ENCODE measurements at places on chromosomes 4 and X. TPM values are rescaled to one million over a fixed set of nuclear protein-coding genes. Genes with fewer than 3 reads are reported as not detected.

DNA sequence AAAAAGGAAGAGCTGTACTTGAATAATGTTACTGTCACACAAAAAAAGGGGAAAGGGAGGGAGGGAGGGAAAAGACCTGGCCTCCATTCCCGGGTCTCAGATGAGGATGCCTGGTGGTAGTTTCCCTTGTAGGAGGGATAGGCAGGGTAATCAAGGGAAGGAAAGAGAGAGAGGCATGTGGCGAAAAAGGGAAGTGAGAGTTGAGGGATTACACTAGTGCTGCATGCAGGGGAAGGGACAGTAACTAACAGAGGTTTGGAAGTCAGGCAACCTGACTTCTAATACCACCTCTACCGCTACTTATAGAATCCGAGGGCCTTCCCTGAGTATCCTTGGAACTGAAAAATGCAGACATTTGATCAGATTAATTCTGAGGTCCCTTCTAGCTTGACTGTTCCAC is 821.7 kb upstream of the FTHL17 start:
- DNase-seq, result no peak

Gene ETDB
- not detected for total RNA-seq

Gene RHOXF2
- total RNA-seq, result not detected

Gene MAGEE2
- not detected for total RNA-seq

GRCh38 chr4:173371292-173372192 is 788 bp downstream of the SAP30 start:
- DNase-seq, result no peak

DNA sequence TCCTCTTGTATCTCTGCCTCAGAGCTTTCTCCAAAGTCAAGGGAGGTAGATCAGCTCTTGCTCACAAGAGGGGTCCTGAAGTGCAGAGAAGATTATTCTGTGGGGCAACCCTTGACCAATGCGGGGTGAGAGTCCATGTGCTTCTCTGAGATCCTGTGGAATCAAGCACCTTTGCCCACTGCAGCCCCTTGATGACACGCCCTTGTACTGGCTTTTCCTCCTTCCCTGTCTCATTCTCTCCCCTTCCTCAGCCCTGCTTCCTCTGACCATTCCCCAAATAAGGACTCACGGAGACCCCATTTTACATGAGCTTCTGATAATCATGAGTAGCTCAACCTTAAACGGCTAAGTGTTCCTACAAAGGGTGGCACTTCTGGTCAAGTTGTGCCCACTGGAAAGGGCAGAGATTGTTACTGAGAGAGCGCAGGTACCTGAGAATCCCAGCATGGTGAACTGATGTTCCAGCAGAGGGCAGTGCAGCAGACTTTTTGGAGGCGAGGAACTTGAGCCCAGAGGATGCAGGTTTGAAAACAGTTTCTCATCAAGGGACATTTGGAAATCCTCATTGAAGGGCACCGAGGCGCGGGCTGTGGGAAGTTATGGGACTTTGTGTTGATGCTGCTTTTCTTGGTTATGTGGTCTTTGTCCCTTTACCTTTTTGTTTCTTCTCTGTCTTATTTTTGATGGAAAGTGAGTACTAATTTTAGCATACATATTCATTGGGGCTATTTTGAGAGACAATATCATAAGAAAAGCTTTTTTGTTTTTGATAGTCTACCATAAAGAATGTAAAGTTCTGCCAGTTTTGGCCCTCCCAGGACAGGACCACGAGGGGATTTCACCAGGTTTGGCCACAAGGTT is 201.3 kb downstream of the RBM46 start:
- peak; percentile 41 for DNase-seq

Measured in dermis microvascular lymphatic vessel endothelial cell (primary cell).